ENCODE measurements at places on chromosomes 1 and 21.
A peak's percentile ranks its signal among the peaks of the same experiment; 100 is the strongest.

GRCh38 chr21:39022863-39023693 lies 160.2 kb downstream of the PSMG1 start:
- H3K27me3 ChIP-seq = no peaks in the 10 kb centered on the region
- H3K36me3 ChIP-seq = no peaks in the 10 kb centered on the region
- peaks cover 10% of the 10 kb centered on the region for H3K4me1 ChIP-seq

DNA sequence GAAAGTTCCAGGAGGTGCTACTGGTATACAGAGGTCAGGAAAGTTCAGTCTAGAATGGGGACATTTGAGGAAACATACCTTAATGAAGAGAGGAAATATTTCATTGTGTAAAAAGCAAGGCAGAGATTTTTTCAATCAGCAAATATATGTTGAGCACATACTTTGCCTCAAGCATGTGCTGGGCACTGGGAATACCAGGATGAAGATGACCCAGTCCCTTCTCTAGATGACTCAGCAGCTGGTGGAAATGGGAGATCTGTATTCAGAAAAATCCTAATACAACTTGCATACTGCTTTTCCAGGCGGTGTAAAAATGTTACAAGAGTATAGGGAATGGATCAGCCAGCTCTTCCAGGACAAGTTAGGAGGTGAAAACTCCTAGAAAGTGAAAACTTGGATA lies 229.3 kb downstream of the FGGY start:
- H3K36me3 ChIP-seq = no peaks in the 10 kb centered on the region
- peaks cover 30% of the 10 kb centered on the region for H3K4me1 ChIP-seq
- H3K27me3 ChIP-seq = no peaks in the 10 kb centered on the region
- no peak overlapping the region for H3K4me3 ChIP-seq
- H3K27ac ChIP-seq = no peak overlapping the region

- peak within 1 kb of the TSS; percentile 77 for H3K4me3 ChIP-seq
- H3K27ac ChIP-seq = peak within 1 kb of the TSS; percentile 66
- peaks cover 6% of the 10 kb centered on the region for H3K4me1 ChIP-seq
- no peaks in the 10 kb centered on the region for H3K27me3 ChIP-seq
- DNase-seq = no peak
These were observed at the start of gene WNT4 for GRCh38 chr1:22143065-22144033. TSS of gene WNT4 (minus strand) at chr1:22143097. CDS start at chr1:22142922, 175 bp downstream.

- H3K36me3 ChIP-seq = no peaks in the 10 kb centered on the region
- no peak overlapping the region for H3K4me3 ChIP-seq
- DNase-seq = no peak
- H3K27ac ChIP-seq = peak overlapping the region; percentile 39
- no peaks in the 10 kb centered on the region for H3K27me3 ChIP-seq
These were observed 152.7 kb downstream of the CASZ1 start for GRCh38 chr1:10643607-10644306.

- no peaks in the 10 kb centered on the region for H3K36me3 ChIP-seq
- no peaks in the 10 kb centered on the region for H3K27me3 ChIP-seq
- no peaks in the 10 kb centered on the region for H3K4me1 ChIP-seq
These were observed 125.5 kb downstream of the DMRTB1 start for GRCh38 chr1:53584777-53585107.

Data from gastrocnemius medialis (tissue), 4 donors.